ENCODE measurements at places on chromosomes 2 and 18.

- no peak for DNase-seq
Observed at GRCh38 chr2:230940471-230940815, 15.4 kb upstream of the GPR55 start.

DNA sequence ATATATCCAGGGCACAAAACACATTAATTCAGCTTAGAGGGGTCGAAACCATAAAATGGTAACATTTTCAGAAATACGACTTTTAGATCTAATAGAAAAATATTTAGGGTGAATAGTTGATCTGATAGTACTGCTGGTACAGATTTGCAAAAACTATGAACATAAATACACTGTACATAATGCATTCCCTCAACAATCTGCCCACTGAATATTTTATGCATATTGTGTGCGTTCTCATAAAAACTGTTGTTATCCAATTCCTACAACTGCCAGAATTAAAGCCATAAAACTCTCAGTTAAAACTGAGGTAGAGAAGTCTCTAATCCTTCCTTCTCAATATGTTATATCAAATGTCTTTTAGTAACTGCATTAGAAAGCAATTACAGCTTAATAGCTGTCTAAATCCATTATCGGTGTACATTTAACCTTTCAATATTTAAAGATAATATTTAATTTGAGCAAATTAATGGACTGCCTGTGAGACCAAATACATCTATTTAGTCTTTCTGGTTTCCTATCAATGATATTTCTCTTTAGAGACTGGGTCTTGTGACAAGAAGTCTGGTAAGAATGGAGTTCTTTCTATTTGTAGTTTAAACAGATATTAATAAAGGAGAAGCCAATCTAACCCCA lies 32.5 kb downstream of the TCF4 start:
- DNase-seq: no peak

DNA sequence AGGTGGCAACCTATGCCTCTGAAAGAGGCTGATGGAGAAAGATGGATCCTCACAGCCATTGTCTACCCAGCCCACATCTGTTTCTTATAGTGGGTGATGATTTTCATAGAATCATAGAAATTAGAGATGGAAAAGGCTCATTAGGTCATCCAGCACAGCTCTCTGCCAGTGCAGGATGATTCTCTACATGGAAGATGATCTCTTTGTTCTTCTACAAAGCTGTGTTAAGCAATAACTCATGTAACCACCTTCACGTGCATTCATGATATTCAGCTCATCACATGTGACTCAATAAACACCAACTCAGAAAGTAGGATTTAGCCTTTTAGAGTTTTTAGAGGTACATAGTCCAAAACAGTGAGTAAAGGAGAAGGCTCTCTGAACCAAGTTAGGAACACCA lies 539.4 kb upstream of the ID2 start:
- DNase-seq: no peak

- no peak for DNase-seq
Observed at GRCh38 chr2:218398437-218399390, 954 bp upstream of the CTDSP1 start.

DNA sequence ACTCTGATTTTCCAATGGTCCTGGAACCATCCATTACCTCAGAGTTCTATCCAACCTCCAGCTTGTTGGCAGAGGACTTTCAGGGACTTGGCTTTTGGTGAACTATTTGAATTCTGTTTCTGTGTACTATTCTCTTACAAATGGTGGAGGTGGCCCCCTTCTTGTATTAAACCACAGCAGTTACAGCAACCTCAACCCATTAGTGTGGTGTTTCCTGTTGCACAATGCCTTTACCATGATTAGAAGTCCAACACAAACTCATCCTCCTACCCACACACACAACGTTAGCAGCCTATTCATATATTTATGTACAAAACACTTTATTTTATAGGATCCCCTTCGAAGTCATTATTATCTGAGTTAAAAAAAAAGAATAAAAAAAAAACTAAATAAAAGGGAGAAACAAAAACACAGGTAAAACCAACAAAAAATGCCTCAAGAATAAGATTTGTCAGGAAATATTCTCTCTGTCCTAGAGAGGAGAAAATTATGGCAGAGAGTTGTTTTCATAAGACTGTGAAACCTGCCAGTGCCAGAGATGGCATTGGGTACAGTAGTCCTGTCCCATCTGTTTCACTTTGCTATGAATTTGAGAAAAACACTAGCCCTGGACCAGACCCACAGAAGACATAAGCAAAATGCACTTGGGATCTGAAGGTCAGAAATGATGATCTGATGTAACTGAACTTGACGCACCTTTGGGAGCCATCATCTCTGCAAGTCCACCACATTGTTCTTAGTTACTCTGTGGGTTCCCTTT lies 1896.0 kb upstream of the PIK3C3 start:
- DNase-seq: no peak

DNA sequence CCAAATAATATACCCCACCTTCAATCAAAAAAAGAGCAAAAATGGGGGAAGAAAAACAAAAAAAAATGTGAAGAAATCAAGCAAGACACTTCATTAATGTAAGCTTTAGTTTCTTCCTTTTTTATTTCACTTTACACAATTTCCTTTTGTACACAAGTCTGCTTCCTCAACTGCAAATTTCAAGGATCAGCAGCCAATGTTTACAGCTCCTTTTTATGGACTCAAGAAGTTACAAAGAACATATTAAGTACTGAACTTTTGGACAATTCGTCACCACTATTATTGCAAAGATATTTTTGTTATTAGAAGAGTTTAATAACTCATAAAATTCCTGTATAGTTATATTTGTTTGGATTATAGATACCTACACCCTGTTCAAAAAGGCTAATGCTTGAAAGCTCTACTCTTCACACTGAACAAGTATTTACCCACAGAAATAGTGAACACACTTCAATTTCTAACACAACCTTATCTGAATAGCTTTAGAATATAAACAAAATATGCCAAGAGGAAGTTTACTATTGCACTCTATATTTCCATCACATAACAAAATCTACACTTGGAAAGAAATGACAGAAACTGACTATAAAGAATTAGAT lies 658.7 kb upstream of the CNTNAP5 start:
- DNase-seq: no peak

DNA sequence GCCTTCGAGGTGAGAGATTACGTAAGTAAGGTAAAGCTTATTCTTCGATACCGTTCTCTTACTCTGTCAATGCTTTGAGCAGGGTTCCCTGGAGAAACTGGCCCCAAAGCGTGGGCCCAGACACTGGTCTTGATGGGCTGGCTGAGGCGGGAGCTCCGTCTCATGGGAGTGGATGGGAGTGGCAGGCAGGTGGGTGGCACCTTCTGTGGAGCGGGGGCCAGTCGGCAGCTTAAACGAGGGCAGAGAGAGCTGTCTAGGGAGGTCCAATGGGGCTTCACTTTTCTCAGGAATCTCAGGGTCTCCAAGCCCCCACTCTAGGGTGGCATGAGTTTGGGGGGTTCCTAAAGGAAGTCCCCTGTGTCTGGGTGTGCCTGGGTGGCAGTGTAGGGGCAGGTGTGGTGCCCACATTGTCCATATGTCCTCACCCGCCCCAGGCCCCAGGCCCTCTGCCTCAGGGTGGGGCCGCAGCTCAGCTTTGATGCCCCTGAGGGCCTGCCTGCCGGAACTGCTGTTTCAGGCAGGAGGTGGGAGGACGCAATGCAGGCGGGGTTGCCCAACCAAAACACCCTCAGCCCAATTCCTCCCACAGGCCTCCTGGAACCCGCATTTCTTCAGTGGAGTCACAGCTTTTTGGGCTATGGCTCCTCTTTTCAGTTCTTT lies 32.5 kb upstream of the FOSL2 start:
- no peak for DNase-seq

DNA sequence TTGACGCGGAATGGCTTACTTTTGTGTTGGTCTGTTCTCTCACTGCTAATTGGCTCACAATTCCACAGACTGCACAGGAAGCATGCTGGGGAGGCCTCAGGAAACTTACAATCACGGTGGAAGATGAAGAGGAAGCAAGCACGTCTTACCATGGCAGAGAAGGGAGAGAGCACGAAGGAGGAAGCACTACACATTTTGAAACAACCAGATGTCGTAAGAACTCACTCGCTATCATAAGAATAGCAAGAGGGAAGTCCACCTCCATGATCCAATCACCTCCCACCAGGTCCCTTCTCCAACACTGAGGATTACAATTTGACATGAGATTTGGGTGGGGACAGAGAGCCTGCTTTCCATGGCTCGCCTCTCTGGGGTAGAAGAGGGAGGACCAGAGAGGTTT lies 106.2 kb downstream of the KCNF1 start:
- no peak for DNase-seq

DNA sequence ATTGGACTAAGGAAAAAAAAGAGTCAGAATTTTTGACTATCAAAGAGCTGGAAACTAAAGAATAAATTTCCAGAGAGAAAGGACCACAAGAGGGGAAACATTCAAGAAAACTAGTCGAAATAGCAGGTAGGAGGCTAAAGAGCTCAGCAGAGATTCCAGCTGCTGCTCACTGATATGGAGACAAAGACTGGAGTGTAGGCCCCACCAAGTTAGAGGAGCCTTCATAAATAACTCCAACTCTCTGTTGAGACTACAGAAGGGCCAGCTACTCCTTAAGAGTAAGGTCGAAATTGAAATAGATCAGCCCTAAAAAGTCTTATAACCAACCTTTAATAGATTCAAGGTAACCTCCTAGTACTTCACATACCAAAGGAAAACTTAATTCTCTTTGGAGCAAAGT lies 31.1 kb downstream of the SS18 start:
- no peak for DNase-seq

DNA sequence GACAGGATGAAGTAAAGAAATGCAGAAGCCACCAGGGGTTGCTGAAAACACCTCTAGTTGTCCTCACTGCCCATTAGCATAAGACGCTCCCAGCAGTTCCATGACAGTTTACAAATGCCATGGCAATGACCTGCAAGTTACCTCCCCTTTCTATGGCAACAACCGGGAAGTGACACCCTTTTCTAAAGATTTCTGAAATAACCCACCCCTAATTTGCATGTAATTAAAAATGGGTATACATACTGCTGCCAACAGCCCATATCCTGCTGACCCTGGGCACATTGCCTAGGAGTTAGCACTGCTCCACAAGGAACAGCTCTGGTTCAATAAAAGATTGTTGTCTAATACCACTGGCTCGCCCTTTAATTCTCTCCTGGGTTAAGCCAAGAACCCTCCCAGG lies 178.3 kb upstream of the LRATD1 start:
- no peak for DNase-seq

DNA sequence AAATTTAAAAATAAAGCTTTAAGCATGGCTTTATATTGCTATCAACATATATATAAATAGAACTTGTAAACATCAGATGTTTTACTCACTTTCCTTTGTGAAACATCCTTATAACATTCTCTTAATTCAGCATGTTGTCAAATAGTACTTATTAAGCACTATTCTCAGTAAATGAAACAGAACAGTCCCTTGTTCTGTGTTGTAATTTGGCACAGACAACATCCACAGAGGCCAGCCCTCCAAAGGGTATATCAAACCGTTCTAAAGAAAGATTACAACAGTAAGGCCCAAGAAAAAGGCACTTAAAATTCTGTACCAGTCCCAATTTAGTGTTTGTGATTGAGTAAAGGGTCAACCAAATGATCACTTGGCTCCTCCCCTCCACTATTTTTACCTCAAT lies 46.0 kb downstream of the GAREM1 start:
- DNase-seq: no peak

- no peak for DNase-seq
Observed at GRCh38 chr2:239669181-239669898, 268.5 kb upstream of the HDAC4 start.

DNA sequence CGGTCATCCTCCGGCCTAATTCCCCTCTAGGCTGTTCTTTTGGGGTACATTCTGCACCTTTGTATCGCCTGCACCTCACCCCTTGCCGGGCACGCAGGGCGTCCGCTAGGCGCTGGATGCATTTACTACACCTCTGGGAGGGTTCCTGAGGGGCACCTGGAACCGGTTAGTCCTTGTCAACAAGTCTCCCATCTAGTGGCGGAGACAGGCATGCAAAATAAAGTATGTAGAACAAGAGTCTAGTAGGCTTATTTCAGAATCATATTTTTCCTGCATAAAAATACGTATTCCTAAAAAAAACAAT lies 705 bp upstream of the TEX261 start:
- no peak for DNase-seq

DNA sequence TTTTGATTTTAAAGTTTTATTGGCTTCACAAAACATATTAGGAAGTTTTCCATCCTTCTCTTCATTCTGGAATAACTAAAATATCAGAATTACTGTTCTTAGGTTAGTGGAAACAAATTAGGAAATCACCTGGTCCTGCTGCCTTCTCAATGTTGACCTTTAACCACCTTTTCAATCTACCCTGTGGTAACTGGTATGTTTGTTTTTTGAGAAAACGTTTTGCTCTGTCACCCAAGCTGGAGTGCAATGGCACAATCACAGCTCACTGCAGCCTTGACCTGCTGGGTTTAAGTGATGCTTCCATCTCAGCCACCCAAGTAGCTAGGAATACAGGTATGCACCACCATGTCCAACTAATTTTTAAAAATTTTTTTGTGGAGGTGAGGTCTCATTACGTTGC lies 28.4 kb downstream of the ACYP2 start:
- DNase-seq: no peak

DNA sequence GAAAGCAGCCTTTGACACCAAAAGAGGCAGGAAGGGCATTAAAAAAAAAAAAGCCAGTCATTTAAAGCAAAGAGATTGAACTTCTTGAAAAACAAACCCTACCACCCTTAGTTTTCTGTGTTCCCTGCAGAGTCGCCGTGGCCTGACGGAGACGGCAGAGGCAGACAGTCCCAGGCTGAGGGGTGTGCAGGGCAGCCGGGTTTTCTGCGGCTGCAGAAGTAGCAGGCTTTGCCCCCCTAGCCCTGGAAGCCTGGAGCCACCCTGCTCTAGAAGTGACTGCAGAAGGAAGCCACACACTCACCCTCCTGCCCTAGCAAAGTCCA lies 2.8 kb downstream of the INPP5D start:
- no peak for DNase-seq

- DNase-seq: peak; percentile 15
Observed at GRCh38 chr18:62781893-62782292, 66.6 kb downstream of the PHLPP1 start.

GRCh38 chr2:49153252-49153651 lies 1.1 kb downstream of the FSHR start:
- no peak for DNase-seq

DNA sequence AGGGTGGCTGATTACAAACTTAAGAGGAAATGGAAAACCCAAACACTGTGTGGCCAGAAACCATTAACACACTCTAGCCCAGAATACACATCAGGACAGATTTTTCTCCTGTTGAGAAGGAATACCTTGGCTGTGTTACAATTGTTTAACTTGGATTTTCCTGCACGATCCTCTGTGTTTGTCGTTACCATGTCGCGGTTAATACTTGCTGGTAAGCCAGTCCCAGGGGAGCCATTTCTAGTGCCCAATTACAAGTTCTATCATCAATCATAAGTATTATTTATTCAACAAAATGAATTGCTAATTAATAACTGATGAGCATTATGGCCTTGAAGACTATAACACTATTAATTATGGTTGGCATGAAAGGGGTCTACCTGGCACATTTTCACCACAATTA lies 146.8 kb downstream of the LNPK start:
- no peak for DNase-seq

DNA sequence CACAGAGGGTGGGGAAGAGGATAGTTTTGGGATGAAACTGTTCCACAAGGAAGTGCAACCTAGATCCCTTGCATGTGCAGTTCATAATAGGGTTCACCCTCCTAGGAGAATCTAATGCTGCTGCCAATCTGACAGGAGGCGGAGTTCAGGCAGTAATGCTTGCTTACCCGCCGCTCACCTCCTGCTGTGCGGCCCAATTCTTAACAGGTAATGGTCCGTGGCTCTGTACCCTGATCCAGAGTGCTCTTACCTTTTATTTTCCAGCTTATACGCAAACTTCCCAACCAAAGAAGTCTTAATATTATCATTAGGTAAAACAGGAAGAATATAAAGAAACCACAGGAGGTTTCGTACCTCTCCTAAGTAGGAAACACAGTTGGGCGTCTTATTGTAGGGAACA lies 82.7 kb upstream of the CD302 start:
- no peak for DNase-seq
